Activated B cell treated with CpG ODN at 0.5 μM for 24 hours (primary cell): ENCODE measurements at places on chromosomes 3 and 15. TPM values are rescaled to one million over a fixed set of nuclear protein-coding genes. Genes with fewer than 3 reads are reported as not detected.
A peak's percentile ranks its signal among the peaks of the same experiment; 100 is the strongest.

Gene GCSAM
- 16.0 and 17.3 TPM in 2 replicates for total RNA-seq

Gene NOX5
- total RNA-seq = 0.05 and 0.09 TPM in 2 replicates

Gene NDUFB5
- 63.5 and 67.3 TPM in 2 replicates for total RNA-seq

Gene MRPS11
- 44.7 and 47.0 TPM in 2 replicates for total RNA-seq

Gene GRK7
- total RNA-seq = not detected in 2 replicates

Gene TRA2B
- total RNA-seq = 213 and 219 TPM in 2 replicates

Gene SUCNR1
- not detected in 2 replicates for total RNA-seq

DNA sequence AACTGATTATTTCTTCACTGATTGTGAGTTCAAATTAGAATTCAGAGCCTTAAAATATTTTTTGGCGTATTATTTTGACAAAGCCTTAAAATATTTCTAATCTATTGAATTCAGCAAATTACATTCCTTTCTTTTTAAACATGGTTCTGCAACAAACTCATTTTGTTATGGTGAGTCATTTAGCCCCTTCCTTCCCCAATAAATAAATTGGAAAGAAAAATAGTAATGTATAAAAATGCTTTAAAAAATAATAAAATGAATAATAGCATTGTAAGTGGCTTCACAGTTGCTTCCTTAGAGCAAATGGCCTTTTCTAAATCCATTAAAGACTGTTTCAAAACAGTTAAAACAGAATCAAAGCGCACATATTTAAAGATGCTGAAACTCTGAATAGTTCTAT lies 12.1 kb downstream of the CSNK1G1 start:
- no peak overlapping the region for H3K27ac ChIP-seq
- H3K27me3 ChIP-seq = no peaks in the 10 kb centered on the region
- H3K36me3 ChIP-seq = peaks cover 41% of the 10 kb centered on the region
- no peak overlapping the region for H3K4me3 ChIP-seq

DNA sequence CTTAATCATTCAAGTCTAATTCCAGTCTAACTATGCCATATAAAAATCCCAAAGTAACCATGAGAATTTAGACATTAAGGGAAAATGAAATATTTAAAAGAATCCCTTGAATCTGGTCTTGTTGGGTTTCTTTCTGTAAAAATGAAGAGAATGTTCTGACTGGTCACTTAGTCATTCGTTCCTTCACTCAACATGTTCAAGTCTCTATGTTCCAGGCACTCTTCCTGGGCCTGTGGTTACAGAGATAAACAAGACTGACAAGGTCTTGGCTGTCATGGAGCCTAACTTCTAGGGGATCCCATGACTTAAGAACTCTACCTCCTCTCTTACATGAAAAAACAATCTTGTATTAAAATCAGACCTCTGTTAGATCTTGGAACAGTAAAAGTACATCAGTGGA lies 638.6 kb upstream of the TBL1XR1 start:
- no peak overlapping the region for H3K4me3 ChIP-seq
- H3K27ac ChIP-seq = no peak overlapping the region
- H3K4me1 ChIP-seq = no peaks in the 10 kb centered on the region
- no peaks in the 10 kb centered on the region for H3K27me3 ChIP-seq

- H3K4me3 ChIP-seq = no peak overlapping the region
- H3K27me3 ChIP-seq = peaks cover 27% of the 10 kb centered on the region
- no peak for DNase-seq
- peaks cover 4% of the 10 kb centered on the region for H3K4me1 ChIP-seq
- no peaks in the 10 kb centered on the region for H3K36me3 ChIP-seq
- no peak overlapping the region for H3K27ac ChIP-seq
These were observed 776 bp downstream of the VGLL3 start for GRCh38 chr3:86990012-86990733.

- H3K27ac ChIP-seq = no peak overlapping the region
- H3K4me3 ChIP-seq = no peak overlapping the region
- DNase-seq = no peak
- H3K4me1 ChIP-seq = peaks cover 6% of the 10 kb centered on the region
These were observed 29.5 kb downstream of the CORO2B start for GRCh38 chr15:68608206-68608843.

DNA sequence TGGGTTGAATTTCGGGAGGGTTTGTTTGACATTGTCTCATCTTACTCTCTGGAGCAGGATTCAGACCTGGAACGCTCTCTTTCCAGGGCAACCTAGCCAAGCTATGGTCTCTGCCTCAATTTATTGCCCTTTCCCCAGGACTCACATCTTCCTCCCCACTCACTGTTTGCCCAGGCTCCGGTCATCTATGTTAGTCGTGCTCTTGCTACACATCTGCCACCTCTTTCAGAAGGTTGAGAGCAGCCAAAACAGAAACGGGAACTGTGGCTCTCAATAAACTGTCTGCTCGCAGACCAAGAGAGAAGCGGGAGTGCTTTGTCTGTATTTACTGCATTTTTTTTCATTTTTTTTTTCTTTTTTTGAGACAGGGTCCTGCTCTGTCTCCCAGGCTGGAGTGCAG lies 81.6 kb downstream of the ST6GAL1 start:
- peaks cover 96% of the 10 kb centered on the region for H3K4me1 ChIP-seq
- no peaks in the 10 kb centered on the region for H3K27me3 ChIP-seq
- no peak for DNase-seq
- H3K27ac ChIP-seq = peak overlapping the region; percentile 87
- peak overlapping the region; percentile 71 for H3K4me3 ChIP-seq

- no peaks in the 10 kb centered on the region for H3K36me3 ChIP-seq
- no peaks in the 10 kb centered on the region for H3K27me3 ChIP-seq
- no peak overlapping the region for H3K27ac ChIP-seq
- no peak overlapping the region for H3K4me3 ChIP-seq
- DNase-seq = no peak
- H3K4me1 ChIP-seq = no peaks in the 10 kb centered on the region
These were observed 38.1 kb downstream of the TMEM212 start for GRCh38 chr3:171881251-171881650.

DNA sequence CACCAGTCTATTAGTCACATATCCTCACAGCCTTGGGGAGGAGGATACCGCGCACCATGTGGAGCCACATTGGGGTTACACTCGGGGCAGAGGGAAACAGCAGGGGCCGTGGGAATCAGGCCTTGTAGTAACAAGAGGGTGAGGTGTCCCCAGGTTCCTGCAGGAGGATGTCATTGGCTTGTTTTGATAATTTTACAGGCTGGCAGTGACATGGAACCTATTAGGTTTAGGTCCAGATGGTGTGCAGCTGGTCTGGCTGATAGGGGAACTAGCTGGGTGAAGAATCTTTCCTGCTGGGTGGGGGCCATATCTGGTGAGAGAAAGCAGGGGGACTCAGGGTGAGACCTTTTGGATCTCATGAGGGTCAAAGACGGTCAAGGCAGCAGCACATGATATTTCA lies 9.8 kb upstream of the MEF2A start:
- H3K36me3 ChIP-seq = no peaks in the 10 kb centered on the region
- peaks cover 37% of the 10 kb centered on the region for H3K4me1 ChIP-seq
- H3K27me3 ChIP-seq = no peaks in the 10 kb centered on the region
- no peak overlapping the region for H3K4me3 ChIP-seq
- peak overlapping the region; percentile 73 for H3K27ac ChIP-seq
- DNase-seq = no peak

DNA sequence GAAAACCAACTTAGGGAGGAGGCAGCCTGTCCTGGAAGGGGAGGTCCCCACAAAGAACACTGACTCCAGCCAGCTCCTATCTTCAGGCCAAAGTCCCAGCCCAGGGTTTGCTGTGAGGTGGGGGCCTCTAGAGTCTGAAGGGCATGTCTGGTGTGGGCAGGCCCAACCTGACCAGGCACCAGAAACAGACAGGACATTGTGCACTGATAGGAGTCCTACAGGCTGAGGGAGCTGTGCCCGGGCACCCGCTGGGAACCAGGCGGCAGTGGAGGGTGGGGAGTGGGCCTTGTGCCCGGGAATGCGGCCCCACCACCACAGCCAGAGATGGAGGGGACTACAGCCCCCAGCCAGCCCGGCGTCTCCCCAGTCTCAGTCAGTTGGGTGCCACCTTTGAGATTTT lies 161.4 kb downstream of the WNT7A start:
- no peaks in the 10 kb centered on the region for H3K4me1 ChIP-seq
- peaks cover 4% of the 10 kb centered on the region for H3K27me3 ChIP-seq
- peak; percentile 3 for DNase-seq
- no peaks in the 10 kb centered on the region for H3K36me3 ChIP-seq

DNA sequence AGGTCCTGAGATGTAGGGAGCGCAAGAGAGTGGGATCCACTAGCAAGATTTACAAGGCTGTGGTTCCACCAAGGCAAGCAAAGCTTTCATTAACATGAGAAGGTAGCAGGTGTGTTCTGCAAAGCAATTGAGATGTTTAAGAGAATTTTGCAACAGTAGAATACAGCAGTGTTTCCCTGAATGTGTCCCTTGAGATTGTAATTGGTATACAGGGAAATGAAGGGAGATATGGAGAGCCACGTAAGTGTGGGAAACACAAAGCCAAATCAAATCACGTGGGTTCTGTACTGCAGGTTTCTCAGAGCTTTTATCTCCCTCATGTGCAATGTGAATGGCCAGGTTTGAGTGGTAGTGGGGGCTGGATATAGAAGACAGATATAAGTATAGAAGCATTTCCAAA lies 67.3 kb downstream of the ATG7 start:
- H3K4me1 ChIP-seq = peaks cover 2% of the 10 kb centered on the region
- no peak overlapping the region for H3K4me3 ChIP-seq
- H3K36me3 ChIP-seq = peaks cover 43% of the 10 kb centered on the region
- H3K27ac ChIP-seq = no peak overlapping the region
- DNase-seq = no peak
- H3K27me3 ChIP-seq = no peaks in the 10 kb centered on the region

- DNase-seq = no peak
- no peak overlapping the region for H3K4me3 ChIP-seq
- no peaks in the 10 kb centered on the region for H3K4me1 ChIP-seq
- peaks cover 4% of the 10 kb centered on the region for H3K27me3 ChIP-seq
- no peak overlapping the region for H3K27ac ChIP-seq
These were observed 160.1 kb downstream of the PDE8A start for GRCh38 chr15:85141726-85142125.

DNA sequence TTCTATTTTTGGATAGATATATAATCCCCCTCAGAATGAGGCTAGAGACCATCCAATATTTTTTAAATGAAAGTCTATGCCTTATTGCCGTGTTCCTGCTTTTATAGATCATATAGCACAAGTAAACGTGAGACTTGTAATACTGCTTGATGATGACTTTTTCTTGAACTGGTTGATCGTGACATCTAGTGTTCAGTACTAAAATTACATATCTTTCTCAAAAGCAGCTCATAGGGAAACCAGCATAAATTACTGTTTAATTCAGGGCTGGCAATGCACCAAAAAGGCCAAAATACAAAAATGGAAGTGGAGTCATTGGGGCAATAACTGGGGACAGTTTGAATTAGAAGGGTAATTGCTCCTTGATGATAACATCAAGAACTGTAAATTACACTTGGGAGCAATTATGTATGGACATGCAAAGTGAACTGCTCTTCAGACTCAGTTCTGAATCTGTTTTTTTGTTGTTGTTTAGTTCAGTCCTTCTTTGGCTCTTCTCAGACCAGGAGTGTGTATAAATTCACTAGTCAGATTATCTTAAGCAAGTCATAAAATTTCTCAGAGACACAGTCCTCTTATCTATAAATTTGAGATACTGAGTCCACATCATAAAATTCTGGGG lies 325.3 kb downstream of the THSD4 start:
- no peak overlapping the region for H3K27ac ChIP-seq
- no peaks in the 10 kb centered on the region for H3K36me3 ChIP-seq
- DNase-seq = no peak
- H3K27me3 ChIP-seq = no peaks in the 10 kb centered on the region
- H3K4me1 ChIP-seq = peaks cover 3% of the 10 kb centered on the region

GRCh38 chr3:72593881-72594397 lies 254.3 kb downstream of the SHQ1 start:
- no peak overlapping the region for H3K4me3 ChIP-seq
- no peaks in the 10 kb centered on the region for H3K4me1 ChIP-seq
- H3K36me3 ChIP-seq = no peaks in the 10 kb centered on the region
- peaks cover 23% of the 10 kb centered on the region for H3K27me3 ChIP-seq
- DNase-seq = no peak
- no peak overlapping the region for H3K27ac ChIP-seq
